ENCODE measurements at places on chromosomes 3 and 15. TPM values are rescaled to one million over a fixed set of nuclear protein-coding genes. Genes with fewer than 3 reads are reported as not detected.

GRCh38 chr3:176789281-176789705, 408.0 kb downstream of the TBL1XR1 start:
- no peak for DNase-seq

MYRIP gene
- total RNA-seq = 1.8 TPM

TGM4 gene
- not detected for total RNA-seq

DNA sequence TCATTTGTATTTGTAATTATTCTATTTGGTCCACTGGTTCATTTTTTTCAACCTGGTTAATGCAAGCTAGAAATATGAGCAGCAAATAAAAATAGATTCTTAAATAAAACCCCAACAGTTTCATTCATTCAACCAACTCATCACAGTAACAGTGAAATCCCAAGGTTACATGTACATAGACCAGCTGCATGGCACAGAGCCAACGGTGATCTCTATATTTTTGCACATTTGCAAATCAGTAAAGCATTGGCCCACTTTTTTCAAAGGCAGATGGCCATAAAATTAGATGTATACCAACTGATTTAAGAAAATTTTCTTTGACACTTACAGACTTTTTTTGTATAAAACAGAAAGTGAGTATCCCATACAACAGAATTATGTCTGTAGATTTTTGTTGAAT, 49.3 kb downstream of the STRIT1 start:
- DNase-seq = no peak

DNA sequence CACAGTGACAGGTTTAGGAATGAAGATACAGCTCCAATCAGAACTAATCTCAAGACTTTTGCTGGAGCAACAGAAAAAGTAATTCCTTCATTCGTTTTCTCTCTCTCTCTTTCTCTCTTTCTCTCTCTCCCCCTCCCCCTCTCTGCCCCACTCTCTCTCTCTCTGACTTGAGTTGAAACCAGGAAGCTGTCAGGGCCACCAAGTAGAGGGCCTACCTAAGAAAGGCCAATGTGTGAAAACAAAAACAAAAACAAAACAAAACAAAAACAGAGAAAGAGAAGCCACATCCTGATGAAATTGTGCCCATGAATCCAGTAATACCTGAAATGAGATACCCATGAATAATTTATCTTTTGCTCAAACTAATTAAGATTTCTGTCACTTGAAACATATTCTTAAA, 72.9 kb downstream of the ATP8B4 start:
- DNase-seq = no peak

DNA sequence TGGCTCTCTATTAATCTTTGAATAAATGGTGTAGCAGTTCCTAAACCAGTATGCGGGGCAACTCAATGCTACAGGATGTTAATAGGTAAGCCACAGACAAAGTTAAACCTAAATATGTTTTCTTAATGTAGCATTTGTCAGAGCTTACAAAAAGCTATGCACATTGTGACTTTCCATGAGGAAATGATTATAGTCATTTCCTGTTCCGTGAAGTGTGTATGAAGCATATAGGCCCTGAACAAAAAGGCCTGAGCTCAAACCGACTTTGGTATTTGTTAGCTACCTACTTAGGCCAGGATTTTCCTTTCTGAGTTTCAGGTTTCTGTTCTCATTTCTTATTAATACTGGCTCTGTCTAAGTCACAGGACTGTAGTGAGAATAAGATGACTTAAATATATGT, 14.2 kb downstream of the ZNF80 start:
- no peak for DNase-seq

DNA sequence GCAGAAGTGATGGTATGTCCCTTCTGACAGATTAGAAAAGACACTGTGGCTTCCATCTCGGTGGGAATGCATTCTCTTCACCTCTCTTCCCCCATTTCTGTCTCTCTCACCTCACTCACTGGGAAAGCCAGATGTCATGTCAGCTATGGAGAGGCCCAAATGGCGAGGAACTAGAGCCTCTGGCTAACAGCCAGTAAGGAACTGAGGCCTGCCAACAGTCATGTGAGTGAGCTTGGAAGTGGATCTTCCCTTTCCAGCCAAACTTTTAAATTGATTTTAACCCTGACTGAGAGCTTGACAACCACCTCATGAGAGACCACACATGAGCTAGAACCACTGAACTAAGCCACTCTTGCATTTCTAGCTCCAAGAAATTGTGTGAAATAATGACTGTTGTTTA, 35.2 kb upstream of the CDAN1 start:
- DNase-seq = no peak

CDCP1 gene
- total RNA-seq = 0.71 TPM

SLC9C1 gene
- not detected for total RNA-seq

DNA sequence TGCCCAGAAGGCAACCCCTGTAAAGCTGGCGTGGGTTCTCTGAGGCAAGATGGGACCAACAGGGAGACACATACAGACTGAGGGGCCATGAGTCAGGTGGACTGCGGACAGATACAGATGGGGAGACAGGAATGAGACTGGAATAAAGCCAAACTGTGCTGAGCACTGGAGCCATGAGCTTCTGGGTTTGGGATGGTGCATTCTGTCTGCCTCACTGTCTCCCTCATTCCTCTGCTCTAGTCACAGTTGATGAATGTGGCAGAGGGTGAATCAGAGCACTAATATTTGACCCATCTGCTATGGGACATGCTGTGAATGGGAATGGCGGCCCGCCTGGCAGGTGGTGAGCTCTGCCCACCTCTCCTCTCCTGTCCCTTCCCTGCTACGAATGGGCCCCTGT, 262.9 kb downstream of the EPHB1 start:
- no peak for DNase-seq

GRCh38 chr3:128487813-128488635, 5.0 kb downstream of the GATA2 start:
- peak; percentile 86 for DNase-seq

GRCh38 chr3:117726776-117727175, 1017.2 kb downstream of the TUSC7 start:
- DNase-seq = no peak

IL5RA gene
- total RNA-seq = not detected

DNA sequence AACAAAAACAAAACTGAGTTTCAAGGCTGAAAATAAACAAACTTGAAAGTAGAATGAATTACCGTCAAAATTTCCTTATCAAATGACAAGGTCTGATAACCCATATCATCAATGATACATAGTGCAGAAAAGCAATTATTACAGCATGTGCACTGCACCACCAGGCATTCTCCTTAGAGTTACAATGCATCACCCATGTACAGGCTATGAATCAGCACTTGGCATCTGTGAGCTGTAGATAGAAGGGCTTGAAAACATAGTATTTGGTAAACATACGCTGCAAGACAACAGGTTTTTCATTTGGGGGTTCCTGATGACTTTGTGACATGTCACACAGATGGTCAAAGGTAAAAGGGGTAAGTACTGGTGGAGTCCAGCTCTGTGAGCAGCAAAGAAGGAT, 265.1 kb downstream of the CTNNB1 start:
- DNase-seq = no peak

GRCh38 chr3:177686671-177687070, 489.4 kb upstream of the TBL1XR1 start:
- DNase-seq = no peak

GRCh38 chr3:2247831-2248230, 149.2 kb downstream of the CNTN4 start:
- DNase-seq = no peak

- no peak for DNase-seq
Measured at GRCh38 chr3:170814822-170815221, 55.2 kb downstream of the RPL22L1 start.

CRABP1 gene
- 314 TPM for total RNA-seq

DNA sequence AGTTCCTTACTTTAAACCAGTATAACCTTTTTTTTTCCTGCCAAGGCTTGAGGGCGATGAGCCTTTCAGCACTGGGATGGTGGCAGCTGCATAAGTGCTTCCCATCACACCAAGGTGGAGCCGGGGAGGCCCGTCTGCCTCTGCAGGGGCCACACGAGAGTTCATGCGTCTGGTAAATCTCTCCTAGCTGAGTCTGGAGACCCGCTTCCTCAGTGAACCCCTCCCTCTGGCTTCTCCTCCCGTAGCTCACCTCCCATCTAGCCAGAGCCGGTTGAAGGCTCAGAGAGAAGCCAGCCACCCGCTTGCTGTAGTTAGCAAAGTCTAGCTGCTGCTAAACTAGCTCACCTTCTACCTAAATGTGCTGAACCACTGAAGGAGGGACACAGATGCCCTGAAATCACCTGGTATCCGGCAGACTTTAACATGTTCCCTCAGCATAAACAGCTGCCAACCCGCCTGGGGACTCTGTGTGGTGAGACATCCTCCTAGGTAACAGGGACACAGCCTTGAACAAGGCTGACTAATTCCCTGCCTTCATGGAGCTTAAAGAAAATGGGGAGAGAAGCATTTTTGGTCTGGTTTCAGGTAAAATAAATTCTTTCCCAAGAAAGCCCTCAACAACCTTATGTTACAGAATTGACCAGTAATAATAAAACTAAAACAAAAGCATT, 42.9 kb downstream of the RLBP1 start:
- no peak for DNase-seq

- no peak for DNase-seq
Measured at GRCh38 chr3:42632146-42632545, 21.4 kb upstream of the ZBTB47 start.

DNA sequence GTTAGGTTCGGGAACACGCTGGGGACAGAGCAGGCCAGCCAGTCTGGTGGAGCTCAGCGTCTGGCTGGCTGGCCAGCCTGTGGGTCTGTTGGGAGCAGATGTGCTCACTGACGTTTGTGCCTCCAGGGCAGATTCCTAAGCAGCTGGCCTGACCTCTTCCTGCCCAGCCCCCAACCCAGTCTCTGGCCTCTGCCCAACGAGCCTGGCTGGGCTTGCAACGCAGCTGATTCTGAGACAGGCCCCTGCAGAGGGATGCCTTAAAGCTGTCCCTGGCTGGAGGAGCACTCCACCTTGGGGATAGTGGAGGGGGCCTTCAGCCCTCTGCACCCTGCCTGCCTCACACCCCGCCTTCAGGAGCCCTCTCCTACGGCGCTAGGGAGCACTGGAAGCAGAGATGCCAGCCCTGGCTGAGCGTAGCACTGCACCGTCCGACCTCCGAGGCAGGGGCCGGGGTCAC, 46.0 kb downstream of the KLF13 start:
- DNase-seq = peak; percentile 89

DNA sequence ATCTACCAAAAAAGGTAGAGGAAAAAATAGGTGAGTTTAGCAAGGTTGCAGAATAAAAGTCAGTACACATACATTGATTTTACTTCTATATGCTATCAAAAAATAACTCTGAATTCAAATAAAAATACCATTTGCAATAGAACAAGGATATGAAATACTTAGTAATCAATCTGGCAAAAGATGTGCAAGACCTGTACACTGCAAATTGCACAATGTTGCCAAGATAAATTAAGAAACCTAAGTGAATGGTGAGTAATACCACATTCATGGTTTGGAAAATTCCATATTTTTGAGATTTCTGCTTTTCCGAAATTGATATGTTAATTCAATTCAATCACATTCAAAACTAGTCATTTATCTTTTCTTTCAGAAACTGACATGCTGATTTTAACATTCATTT, 464.8 kb downstream of the EPHA3 start:
- DNase-seq = no peak

SEC61A1 gene
- 201 TPM for total RNA-seq

- no peak for DNase-seq
Measured at GRCh38 chr3:145648396-145648795, 512.6 kb downstream of the PLOD2 start.

DNA sequence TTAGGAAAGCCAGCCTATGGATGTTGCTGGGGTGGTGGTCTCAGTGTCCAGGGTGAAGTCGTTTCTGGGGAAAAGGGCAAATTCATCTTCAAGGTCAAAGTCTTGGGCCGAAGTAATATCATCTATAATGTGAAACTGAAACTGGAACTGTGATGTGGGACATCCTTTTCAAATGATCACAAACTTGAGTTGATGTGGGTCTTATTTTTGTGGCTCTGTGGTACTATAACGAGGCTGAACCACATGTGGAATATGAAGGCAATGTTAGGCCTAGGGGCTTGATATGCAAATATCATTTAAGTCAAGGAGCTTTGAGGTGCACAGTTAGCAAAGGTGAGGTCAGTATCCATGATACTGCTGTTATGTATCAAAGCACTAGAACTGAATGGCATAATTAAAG, 1.5 kb upstream of the CD200R1L start:
- no peak for DNase-seq

DNA sequence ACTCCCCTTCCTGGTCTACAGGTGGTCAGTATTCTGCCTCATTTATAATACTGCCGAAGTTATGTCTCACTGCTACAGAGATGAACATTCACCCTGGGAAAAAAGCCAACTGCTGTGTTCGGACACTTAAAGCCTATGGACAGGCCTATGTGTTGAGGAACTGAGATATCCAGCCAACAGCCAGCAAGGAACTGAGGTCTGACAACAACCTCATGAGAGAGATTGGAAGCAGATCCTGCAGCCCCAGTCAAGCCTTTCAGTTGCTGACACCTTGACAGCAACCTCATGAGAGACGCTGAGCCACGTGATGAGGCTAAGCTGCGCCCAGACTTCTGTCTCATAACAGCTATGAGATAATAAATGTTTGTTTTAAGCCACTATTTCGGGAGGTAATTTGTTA, 18.2 kb upstream of the FHIT start:
- DNase-seq = no peak

DNA sequence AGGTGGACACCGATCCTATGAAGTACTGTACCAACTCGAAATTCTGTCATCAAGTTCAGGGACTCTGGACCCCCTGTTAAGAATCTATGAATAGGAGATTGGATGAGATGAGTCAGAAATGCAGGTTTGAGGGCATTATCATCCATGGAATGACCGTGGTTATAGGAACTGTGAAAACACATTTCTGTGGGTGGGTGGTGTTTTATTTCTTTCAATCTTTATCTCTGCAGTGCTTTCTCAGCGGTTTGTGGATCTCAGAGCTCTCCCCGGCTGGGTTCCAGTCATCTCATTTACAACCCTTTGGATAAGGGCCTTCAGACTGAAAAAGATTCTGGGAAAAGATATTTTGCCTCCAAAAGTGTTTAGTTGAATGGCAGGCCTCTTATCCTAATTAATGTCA, 5.4 kb upstream of the ABHD17C start:
- no peak for DNase-seq

- DNase-seq = no peak
Measured at GRCh38 chr3:106282943-106283342, 414.1 kb upstream of the CBLB start.

Data from glutamatergic neuron (in vitro differentiated cells).